ENCODE measurements at places on chromosomes 16 and 17.

DNA sequence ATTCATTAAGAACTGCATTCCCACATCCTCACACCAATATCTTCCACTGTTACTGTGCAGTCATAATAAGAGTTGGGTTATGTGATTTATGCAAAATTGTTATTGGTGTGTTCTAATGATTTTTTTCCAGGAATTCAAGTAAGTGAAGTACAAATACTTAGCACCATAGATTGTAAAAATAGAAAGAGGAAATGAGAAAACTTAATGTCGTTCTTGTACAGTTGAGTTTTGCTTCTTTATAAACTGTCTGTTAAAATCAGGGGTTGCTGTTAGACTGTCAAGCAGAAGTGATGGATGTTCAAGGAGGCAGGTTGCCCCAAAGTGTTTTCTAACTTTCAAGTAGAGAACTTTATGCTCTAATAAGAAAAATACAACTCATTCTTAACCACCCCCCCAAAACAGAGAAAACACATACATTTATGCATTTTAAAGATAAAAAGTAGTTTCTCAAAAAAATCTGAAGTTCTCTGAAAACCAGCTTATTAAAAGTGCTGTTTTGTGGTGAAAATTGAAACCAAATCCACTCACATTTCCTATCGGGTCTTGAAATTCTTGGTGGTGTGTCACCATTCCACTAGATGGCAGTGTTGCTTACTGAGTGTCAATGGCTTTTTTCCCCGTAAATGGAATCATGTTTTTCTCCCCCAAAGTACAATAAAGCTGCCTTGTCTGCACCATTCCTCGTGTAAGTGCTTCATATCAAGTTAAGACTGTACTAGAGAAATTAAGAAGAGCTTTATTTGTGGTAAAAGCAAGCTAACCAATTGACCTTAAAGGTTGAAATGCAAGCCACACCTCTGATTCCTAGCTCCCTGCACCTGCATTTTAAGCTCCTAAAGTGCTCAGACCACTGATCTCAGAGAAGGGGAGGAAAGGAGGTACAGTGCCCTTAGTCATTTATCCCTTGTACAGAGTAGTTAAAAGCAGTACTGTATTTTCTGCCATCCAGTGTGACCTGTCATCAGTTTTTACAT lies 4.7 kb upstream of the IGSF6 start:
- DNase-seq = no peak

GRCh38 chr16:35339337-35339736 lies 1879.9 kb downstream of the TP53TG3F start:
- no peak for DNase-seq

DNA sequence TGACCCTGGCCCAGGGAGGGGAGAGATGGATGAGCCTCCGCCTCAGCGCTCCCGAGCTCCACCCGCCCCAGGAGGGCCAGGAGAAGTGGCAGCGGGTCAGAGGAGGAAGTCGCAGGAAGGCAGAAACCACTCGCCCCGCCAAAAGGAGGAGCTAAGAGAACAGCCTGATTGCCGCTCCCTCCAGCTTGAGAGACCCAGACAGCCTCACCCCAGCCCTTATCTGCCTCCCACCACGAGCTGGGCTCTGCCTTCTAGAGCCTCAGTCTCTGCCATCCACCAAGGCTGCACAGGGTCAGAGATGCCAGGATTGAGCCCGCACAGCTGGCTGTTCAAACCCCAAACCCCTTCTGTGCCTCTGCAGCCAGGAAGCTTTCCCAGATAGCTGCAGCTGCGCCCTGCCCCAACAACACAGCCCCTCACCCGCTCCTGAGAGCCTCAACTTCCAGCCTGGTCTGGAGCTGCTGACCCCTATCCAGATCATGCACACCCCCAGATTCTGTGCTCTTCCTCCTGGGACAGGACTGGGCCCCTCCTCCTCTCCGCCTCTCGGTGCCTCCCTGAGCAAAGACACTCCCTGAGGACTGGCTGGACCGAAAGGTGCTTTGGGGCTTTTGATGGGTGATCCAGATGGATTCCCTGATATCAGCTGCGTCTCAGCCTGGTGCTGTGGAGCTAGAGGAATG lies 1.0 kb upstream of the ATP2A3 start:
- DNase-seq = no peak

DNA sequence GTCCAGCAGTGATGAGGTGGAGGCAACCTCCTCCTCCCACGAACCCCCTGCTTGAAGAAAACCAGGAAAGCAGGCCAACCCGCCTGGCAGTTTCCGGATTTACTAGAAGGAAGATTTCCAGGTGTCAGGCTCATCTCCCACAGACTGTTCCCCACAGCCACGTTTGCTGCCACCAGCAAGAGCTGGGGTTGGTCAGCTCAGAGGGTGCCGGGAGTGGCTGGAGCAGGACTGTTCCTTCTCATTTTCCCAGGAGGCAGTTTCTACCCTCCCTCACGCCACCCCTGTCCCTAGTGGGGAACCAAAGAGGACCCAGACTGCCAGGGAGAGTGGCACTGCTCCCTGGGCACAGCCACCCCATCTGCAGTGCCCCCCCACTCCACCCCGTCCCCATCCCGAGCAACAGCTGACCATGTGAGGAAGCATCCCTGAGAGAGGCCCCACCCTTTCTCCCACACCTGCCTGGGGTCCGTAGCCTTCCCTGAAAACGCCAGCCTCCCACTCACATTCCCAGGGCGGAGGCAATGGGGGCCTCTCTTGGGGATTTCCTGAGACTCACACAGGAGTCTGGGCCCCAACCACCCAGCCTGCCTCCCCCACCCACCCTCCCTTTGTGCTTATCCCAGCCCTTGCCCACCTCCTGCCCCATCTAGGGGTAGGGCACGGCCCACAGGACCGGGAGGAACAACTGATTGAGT lies 5.9 kb downstream of the KRT17 start:
- no peak for DNase-seq

DNA sequence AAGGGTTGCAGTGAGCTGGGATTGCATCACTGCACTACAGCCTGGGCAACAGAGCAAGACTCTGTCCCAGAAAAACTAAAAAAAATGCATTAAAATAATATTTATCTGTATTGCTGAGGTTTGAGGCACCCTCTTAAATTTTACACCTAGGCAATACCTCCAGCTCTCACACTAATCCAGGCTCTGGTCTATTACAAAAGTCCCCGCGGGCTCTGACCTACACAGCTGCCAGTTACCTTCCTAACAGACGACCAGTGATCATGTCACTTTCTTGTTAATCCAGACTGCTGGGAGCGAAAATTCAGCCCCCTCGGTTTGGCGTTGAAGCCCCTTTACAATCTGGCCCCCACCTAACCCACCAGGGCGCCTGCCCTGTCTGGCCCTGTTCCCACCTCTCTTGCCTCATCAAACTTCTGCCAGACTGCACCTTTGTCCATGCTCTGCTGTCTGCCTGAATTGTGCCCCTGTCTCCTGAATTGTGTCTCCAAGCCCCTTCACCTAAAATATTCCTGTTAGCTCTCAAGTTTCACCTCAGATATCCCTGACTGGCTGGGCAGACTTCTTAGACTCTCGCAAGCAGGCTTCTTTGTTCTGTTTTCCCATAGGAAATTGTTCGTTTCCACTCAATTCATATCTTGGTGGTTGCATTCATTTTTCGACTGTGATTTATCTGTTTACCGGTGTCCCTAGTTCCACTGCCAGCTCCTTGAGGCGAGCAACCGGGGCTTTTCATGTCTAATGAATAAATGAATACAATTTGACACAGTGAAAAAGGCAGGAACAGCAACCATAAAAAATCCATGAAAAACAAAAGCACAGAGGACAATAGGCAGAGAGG lies 65.9 kb downstream of the PITPNC1 start:
- no peak for DNase-seq

- DNase-seq = no peak
These were observed 224.0 kb downstream of the CDH8 start for GRCh38 chr16:61812251-61812650.

GRCh38 chr17:15963670-15964110 lies 18.8 kb downstream of the ADORA2B start:
- DNase-seq = no peak
